ENCODE measurements at places on chromosomes 4 and X.

- DNase-seq: no peak
Observed at GRCh38 chr4:123966990-123967769, 570.6 kb downstream of the SPRY1 start.

- DNase-seq: no peak
Observed at GRCh38 chrX:118251271-118251670, 94.6 kb upstream of the WDR44 start.

- no peak for DNase-seq
Observed at GRCh38 chrX:44344687-44345086, 1.2 kb upstream of the EFHC2 start.

- DNase-seq: no peak
Observed at GRCh38 chr4:41814565-41814964, 66.0 kb upstream of the PHOX2B start.

GRCh38 chr4:39609454-39609931, 29.2 kb downstream of the SMIM14 start:
- DNase-seq: no peak

DNA sequence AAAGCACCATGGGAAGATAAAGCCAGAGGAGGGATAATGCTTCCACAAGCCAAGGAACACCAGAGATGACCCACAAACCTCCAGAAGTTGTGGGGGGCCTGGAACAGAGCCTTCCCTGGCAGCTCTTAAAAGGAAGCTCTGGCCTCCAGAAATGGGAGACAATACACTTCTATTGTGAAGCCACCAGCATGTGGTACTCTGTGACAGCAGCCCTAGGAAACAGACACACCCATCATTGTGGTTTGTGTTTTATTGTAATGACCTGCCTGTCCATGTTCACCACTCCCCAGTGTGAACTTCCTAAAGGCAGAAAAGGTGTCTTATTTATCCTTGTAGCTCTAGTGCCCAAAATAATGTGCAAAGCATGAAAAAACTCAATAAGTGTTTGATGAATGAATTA, 264.1 kb upstream of the GATB start:
- DNase-seq: no peak

GRCh38 chr4:3433138-3433869, 8.5 kb upstream of the HGFAC start:
- DNase-seq: no peak

Measured in NCI-H1436 (cell line).